ENCODE measurements at places on chromosomes 2 and 18. TPM values are rescaled to one million over a fixed set of nuclear protein-coding genes. Genes with fewer than 3 reads are reported as not detected.

SH3BP4 gene
- polyA plus RNA-seq = 86.6 TPM

CACNB4 gene
- polyA plus RNA-seq = 2.5 TPM

ARHGEF4 gene
- 0.66 TPM for polyA plus RNA-seq

CABYR gene
- polyA plus RNA-seq = 6.5 TPM

UGT1A10 gene
- not detected for polyA plus RNA-seq

DNAJB2 gene
- 29.8 TPM for polyA plus RNA-seq

FSHR gene
- not detected for polyA plus RNA-seq

LRRC30 gene
- not detected for polyA plus RNA-seq

CD302 gene
- polyA plus RNA-seq = 13.7 TPM

WNT6 gene
- not detected for polyA plus RNA-seq

VAMP5 gene
- 190 TPM for polyA plus RNA-seq

RAB27B gene
- polyA plus RNA-seq = 0.92 TPM

G6PC2 gene
- polyA plus RNA-seq = not detected

SERPINB11 gene
- not detected for polyA plus RNA-seq

EHD3 gene
- polyA plus RNA-seq = 37.1 TPM

KLHL41 gene
- polyA plus RNA-seq = 0.42 TPM

CRYBA2 gene
- polyA plus RNA-seq = not detected

PLB1 gene
- 0.75 TPM for polyA plus RNA-seq

TXNDC2 gene
- 0.11 TPM for polyA plus RNA-seq

SCN3A gene
- polyA plus RNA-seq = 0.16 TPM

DSC3 gene
- polyA plus RNA-seq = 0.01 TPM

CGREF1 gene
- polyA plus RNA-seq = 1.9 TPM

SKA1 gene
- 16.3 TPM for polyA plus RNA-seq

HOXD11 gene
- polyA plus RNA-seq = not detected

RTP5 gene
- not detected for polyA plus RNA-seq

EVX2 gene
- polyA plus RNA-seq = not detected

RBM44 gene
- 0.11 TPM for polyA plus RNA-seq

RAX gene
- not detected for polyA plus RNA-seq
